Esophagus (tissue), 2 donors: ENCODE measurements at places on chromosomes 3 and 15. TPM values are rescaled to one million over a fixed set of nuclear protein-coding genes. Genes with fewer than 3 reads are reported as not detected.

The INKA1 gene
- 26.3 TPM for polyA plus RNA-seq

The GHSR gene
- not detected for polyA plus RNA-seq

The SLC6A6 gene
- polyA plus RNA-seq = 3.8 TPM

The DNAH12 gene
- 0.24 TPM for polyA plus RNA-seq

The CCDC13 gene
- polyA plus RNA-seq = 1.0 TPM

The GOLGA8Q gene
- 0.22 TPM for polyA plus RNA-seq

The NR1I2 gene
- 0.02 TPM for polyA plus RNA-seq

The GOLGA8G gene
- polyA plus RNA-seq = not detected

The GPR27 gene
- 3.2 TPM for polyA plus RNA-seq

The ATP2C1 gene
- 23.0 TPM for polyA plus RNA-seq

The GHRL gene
- 0.63 TPM for polyA plus RNA-seq

The MUC13 gene
- 0.14 TPM for polyA plus RNA-seq

The HMG20A gene
- polyA plus RNA-seq = 7.0 TPM

The APH1B gene
- polyA plus RNA-seq = 1.6 TPM

The SHC4 gene
- 0.12 TPM for polyA plus RNA-seq

The AMT gene
- 14.2 TPM for polyA plus RNA-seq

The LDHAL6B gene
- not detected for polyA plus RNA-seq

The GPR87 gene
- 50.2 TPM for polyA plus RNA-seq

The ZBBX gene
- polyA plus RNA-seq = not detected

The UMPS gene
- polyA plus RNA-seq = 26.1 TPM
